Natural killer cell treated with Interleukin-12 subunit alpha and Interleukin-12 subunit beta and Interleukin-15 and Interleukin-18, amount 100 ng/mL, for 72 hours (primary cell): ENCODE measurements at places on chromosomes 7 and 10. TPM values are rescaled to one million over a fixed set of nuclear protein-coding genes. Genes with fewer than 3 reads are reported as not detected.

GRCh38 chr10:13161857-13162271 is 506 bp downstream of the MCM10 start:
- peak overlapping the region; percentile 93 for H3K4me3 ChIP-seq
- no peak for DNase-seq
- H3K36me3 ChIP-seq, result peaks cover 12% of the 10 kb centered on the region
- H3K27ac ChIP-seq, result peak overlapping the region; percentile 2

Gene ASAH2
- 6.1 TPM for total RNA-seq

DNA sequence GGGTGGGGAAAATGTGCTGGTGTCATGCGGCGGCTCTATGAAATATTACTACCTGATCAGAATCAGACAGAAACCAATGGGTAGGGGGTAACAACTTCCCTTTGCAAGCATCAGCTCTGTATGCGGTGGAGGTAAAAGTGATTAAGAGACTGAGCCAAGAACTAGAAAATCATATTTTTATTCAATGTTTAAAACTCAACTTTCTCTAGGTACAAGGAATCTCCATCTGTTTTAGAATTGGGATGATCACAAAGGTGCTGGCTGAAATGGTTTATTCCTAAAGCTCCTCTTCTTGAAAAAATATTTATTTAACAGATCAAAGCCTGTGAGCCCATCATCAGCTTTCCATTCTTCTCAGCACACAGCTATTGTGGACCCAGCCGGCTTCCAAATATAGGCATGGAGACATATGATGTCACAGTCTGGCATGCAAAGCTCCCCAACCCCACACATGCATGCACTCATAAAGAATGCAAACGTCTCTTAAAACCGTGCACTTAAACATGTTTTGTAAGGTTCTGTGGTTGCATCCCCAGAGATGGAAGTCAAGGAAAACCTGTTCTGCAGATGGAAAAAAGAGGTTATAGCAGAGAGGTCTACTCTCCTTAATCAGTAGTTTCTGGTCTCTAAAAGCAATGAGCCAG is 126.0 kb downstream of the SKIDA1 start:
- no peak for DNase-seq
- H3K36me3 ChIP-seq, result no peaks in the 10 kb centered on the region
- H3K4me3 ChIP-seq, result no peak overlapping the region
- peaks cover 8% of the 10 kb centered on the region for H3K27me3 ChIP-seq

DNA sequence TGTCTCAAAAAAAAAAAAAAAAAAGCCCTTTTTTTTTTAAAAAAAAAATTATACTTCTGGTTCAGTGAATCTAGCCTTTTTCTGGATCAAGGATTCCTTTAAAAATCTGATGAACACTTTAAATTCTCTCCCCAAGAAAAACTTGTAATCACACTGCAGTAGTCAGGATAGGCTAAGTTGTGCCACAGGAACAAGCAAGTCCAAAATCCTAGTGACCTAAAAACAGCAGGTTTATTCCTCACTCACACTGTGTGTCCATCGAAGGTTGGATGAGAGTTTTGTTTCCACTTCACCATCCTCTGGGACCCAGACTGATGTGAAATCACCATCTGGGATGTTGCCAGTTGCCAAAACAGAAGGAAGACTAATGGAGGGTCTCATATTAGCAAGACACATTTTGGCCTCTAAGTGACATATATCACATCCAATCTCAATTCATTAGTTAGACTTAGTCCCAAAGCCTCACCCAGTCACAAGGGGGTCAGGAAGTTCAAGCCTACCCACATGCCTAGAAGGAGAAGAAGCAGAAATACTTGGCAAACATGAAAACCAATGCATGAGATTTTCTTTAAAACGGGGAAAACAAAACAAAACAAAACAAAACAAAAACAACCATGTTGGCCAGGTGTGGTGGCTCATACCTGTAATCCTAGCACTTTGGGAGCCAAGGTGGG is 32.7 kb downstream of the CYP17A1 start:
- peaks cover 28% of the 10 kb centered on the region for H3K4me1 ChIP-seq
- peak overlapping the region; percentile 65 for H3K27ac ChIP-seq
- no peak for DNase-seq
- no peak overlapping the region for H3K4me3 ChIP-seq

DNA sequence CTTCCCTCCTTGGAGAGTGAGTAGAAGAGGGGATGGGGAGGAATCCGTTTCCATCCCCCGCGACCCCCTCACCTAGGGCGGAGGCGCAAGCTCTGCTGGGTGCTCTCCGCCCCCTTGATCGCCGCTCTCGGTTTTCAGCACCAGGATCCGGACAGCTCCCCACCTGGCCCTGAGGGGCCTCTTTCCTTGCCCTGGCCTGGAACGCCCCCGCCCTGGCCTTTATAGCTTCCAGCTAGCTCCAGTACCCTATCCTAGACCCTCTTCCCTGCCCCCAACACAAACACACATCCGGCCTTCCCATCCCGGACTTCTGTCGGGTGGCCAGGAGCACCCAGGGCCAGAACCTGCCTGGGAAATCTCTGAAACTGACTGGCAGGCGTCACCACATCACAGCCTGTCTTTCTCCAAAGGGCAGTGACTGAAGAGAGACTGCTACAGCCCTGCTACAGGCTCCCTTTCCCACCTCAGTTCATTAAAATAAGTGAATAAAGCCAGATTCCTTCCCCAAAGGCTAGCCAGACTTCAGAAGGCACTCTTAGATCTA is 72.3 kb upstream of the LEP start:
- H3K4me3 ChIP-seq, result peak overlapping the region; percentile 42
- no peak overlapping the region for H3K27ac ChIP-seq
- H3K4me1 ChIP-seq, result peaks cover 6% of the 10 kb centered on the region
- peaks cover 35% of the 10 kb centered on the region for H3K27me3 ChIP-seq
- H3K36me3 ChIP-seq, result no peaks in the 10 kb centered on the region
- no peak for DNase-seq

Gene STEAP1B
- 1.2 TPM for total RNA-seq

DNA sequence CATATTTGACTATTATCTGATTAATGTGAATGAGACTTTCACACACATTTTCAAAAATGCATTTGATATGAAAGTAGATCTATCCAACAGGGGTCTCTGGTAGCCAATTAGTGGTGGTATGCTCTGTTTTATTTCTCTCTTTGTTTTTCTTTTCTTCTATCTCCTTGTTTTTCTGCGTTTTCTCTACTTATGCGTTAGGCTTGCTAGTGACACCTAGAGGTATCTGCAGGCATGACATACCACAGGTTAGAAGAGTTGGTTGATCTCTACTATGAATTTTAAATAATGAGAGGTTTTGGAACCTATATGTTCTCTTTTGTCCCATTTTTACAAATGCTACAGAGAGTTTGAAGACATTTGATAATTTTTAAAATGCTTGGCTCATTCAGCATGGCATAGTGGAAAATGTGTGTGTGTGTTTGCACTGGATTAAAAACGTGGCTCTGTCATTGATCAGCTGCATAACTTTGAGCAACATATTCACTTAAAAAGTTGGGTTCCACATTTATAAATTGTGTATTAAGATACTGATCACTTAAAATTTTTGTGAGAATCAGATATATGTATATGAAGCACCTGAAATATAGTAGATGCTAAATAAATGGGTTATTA is 28.1 kb upstream of the PLXDC2 start:
- DNase-seq, result no peak
- H3K27me3 ChIP-seq, result peaks cover 15% of the 10 kb centered on the region
- no peak overlapping the region for H3K27ac ChIP-seq
- H3K4me1 ChIP-seq, result peaks cover 4% of the 10 kb centered on the region
- H3K4me3 ChIP-seq, result no peak overlapping the region
- no peaks in the 10 kb centered on the region for H3K36me3 ChIP-seq

Gene ICA1
- 0.31 TPM for total RNA-seq

GRCh38 chr7:51366930-51367613 is 50.5 kb upstream of the COBL start:
- peaks cover 8% of the 10 kb centered on the region for H3K4me1 ChIP-seq
- H3K27me3 ChIP-seq, result peaks cover 4% of the 10 kb centered on the region

DNA sequence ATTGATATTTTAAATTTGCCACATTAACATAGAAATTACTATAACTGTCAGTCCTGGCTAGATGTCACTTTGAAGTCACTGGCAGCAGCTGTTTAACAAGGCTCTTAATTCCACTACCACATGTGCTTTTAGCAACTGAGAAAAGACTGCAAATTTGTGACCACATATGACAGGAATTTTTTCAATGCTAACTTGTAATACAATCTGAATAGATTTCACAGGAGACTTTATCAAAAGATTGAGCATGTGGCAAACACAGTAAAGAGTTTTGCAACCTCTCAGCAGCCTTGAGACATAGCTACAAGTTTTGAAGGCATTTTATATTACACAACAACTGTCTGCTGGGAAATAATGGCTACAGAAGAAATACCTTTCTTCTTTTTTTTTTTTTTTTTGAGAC is 73.0 kb downstream of the MICU1 start:
- no peaks in the 10 kb centered on the region for H3K27me3 ChIP-seq
- DNase-seq, result no peak
- no peak overlapping the region for H3K27ac ChIP-seq

Gene PON1
- not detected for total RNA-seq

GRCh38 chr7:129903935-129904334 is 48.8 kb downstream of the UBE2H start:
- peaks cover 17% of the 10 kb centered on the region for H3K36me3 ChIP-seq
- peaks cover 51% of the 10 kb centered on the region for H3K4me1 ChIP-seq
- no peak overlapping the region for H3K4me3 ChIP-seq
- H3K27ac ChIP-seq, result no peak overlapping the region
- DNase-seq, result no peak

Gene MLXIPL
- not detected for total RNA-seq

Gene RARRES2
- not detected for total RNA-seq

DNA sequence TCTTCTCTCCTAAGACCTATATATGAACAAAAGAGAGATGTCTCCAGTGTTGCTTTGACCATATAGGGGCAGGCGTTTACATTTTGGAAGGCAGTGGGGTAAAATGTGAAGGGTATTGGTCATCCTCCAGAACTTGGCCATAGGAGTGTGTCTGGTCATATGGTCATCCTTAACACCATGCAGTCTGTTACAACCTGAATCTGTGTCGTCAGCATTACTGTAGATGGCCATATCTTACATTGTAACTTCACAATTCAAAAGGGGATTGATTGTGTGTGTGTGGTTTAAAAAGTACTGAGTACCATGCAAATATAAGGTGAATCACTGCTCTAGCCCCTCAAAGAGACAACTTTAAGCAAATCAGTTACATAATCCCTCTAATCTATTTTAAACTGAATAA is 311.7 kb downstream of the BICC1 start:
- no peak overlapping the region for H3K4me3 ChIP-seq
- H3K36me3 ChIP-seq, result no peaks in the 10 kb centered on the region
- no peaks in the 10 kb centered on the region for H3K27me3 ChIP-seq
- peaks cover 16% of the 10 kb centered on the region for H3K4me1 ChIP-seq

GRCh38 chr7:77667459-77668086 is 28.7 kb upstream of the RSBN1L start:
- H3K27me3 ChIP-seq, result no peaks in the 10 kb centered on the region
- no peak overlapping the region for H3K4me3 ChIP-seq
- no peaks in the 10 kb centered on the region for H3K36me3 ChIP-seq
- no peak for DNase-seq
- H3K4me1 ChIP-seq, result peaks cover 3% of the 10 kb centered on the region

Gene ABCC2
- total RNA-seq, result 1.5 TPM

Gene ODAD2
- total RNA-seq, result not detected

GRCh38 chr7:103113164-103113563 is 35.7 kb downstream of the NAPEPLD start:
- H3K36me3 ChIP-seq, result peaks cover 37% of the 10 kb centered on the region
- peaks cover 21% of the 10 kb centered on the region for H3K4me1 ChIP-seq
- H3K27me3 ChIP-seq, result no peaks in the 10 kb centered on the region

GRCh38 chr10:114925587-114926586 is 12.1 kb upstream of the TRUB1 start:
- H3K27me3 ChIP-seq, result peaks cover 12% of the 10 kb centered on the region
- H3K4me1 ChIP-seq, result no peaks in the 10 kb centered on the region
- no peak for DNase-seq

DNA sequence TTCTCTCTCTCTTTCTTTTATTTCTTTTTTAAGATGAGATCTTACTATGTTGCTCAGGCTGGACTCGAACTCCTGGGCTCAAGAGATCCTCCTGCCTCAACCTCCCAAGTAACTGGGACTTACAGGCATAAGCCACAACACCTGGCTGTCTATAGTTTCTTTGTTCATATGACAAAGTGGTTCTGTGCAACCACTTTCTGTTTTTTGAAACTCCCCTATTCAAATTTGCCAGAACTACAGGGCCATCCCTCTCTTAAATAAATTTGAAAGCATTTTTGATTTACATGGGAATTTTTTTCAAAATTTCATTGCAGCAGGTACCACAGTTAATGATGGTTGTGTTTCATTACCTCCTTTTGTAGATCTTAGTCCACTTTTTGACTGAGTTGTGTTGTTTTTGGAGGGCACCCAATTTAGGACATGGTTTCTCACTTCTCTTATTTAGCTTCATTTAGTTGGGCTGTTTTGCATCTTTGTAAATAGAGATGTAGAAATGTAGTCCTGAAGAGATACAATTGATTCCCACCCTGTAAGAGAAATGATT is 119.2 kb downstream of the LRRC4 start:
- no peak for DNase-seq
- H3K4me3 ChIP-seq, result no peak overlapping the region
- peaks cover 8% of the 10 kb centered on the region for H3K36me3 ChIP-seq
- H3K27me3 ChIP-seq, result no peaks in the 10 kb centered on the region
- no peak overlapping the region for H3K27ac ChIP-seq

DNA sequence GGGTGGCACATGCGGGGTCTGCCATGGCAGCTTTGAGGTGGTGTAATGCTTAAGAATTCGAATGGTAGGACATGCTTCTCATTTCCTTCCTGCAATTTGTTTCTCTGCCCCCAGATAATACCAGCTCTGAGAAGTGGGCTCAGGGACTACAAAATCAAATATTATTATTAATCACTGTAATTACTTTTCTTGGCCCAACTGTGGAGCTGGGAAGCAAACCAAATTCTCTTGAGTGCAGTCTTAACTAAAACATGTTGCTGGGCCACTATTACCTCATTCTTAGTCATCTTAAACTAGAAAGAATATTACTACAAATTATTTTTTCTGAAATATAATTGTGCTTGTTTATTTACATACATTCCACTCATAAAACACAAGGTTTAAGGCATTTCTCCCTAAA is 566.7 kb upstream of the NRP1 start:
- H3K27me3 ChIP-seq, result peaks cover 14% of the 10 kb centered on the region
- H3K27ac ChIP-seq, result no peak overlapping the region
- no peak for DNase-seq

DNA sequence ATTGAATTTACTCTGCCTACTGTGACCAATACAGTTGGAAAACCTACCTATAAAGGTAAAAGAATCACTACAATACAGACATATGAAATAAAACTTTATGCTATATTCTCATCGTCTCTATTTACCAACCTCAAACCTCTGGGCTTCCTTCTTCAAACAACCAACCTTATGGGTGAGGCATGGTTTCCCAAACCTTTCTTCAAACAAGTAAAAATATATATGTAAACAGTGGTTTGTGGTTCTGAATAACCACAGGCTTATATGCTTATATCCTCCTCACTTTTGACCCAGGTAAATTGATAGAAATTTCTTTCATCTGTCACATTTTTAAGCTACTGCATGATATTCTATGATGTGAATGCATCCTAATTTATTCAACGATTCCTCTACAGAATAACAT is 103.6 kb downstream of the ITGB1 start:
- H3K36me3 ChIP-seq, result no peaks in the 10 kb centered on the region
- no peak overlapping the region for H3K4me3 ChIP-seq
- no peak overlapping the region for H3K27ac ChIP-seq
- DNase-seq, result no peak
- H3K27me3 ChIP-seq, result no peaks in the 10 kb centered on the region
